ENCODE measurements at places on chromosomes 13 and 19. TPM values are rescaled to one million over a fixed set of nuclear protein-coding genes. Genes with fewer than 3 reads are reported as not detected.

KCNRG gene
- 14.4 TPM for total RNA-seq

SIGLEC12 gene
- 0.18 TPM for total RNA-seq

STK11 gene
- 27.0 TPM for total RNA-seq

DNA sequence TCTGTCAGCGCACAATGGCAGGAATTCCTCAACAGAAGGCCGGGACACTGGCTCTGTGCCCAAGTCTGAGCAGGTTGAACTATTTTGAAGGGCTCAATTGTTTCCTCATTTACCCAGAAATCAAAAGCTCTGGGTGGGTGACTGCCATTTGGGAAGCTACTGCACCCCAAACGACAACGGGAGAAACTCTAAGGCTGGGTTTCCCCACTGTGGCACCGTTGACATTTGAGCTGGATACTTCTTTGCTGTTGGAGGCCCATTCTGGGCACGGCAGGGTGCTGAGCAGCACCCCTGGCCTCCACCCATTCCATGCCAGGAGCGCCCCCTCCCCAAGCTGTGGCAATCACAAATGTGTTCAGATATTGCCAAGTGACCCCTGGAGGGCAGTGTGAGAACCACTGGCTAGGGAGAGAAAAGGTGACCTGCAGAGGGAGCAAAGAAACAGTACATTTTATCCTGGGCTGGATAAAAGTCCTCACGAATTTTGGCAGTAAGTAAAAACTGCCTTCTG is 62.5 kb downstream of the RFX2 start:
- DNase-seq: no peak

DNA sequence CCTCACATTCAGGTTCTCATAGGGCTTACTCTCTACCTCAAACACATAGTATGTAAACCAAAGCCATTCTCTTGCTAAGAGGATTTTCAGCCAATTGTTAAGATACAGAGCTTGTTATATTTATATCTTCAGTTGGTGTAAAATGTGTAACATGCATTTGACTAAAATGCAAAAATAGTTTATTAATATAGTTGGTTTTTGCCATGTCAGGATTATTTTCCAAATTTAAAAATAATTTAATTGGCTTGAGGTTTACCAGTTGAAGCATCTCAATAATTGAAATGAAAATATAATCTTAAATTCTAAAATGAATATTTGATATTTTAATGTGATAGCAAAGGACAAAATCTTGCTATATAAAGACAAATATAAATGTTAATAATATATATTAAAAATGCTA is 7.2 kb downstream of the MICU2 start:
- DNase-seq: no peak

DNA sequence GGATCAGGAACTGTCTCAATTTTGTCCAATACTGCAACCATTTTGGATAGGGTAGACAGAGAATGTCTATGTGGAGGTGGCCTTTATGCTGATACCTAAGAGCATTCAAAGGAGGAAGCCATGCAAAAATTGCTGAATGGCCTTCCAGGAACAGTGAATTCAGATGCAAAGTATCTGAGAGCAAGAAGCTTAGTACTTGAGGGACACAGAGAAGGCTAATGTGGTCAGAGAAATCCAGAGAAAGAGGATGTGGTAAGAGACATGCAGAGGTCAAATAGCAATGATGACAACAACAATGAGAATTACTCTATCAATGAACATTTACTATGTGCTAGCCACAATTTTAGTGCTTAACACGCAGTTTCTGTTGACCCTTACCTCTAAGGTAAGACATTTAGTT is 785.6 kb upstream of the KLHL1 start:
- no peak for DNase-seq

GRCh38 chr13:76929320-76929719 is 19.0 kb upstream of the ACOD1 start:
- DNase-seq: no peak

- DNase-seq: no peak
Measured at GRCh38 chr19:9996541-9996940, 13.8 kb downstream of the COL5A3 start.

GRCh38 chr13:26376430-26376829 is 122.5 kb downstream of the CDK8 start:
- no peak for DNase-seq

DNA sequence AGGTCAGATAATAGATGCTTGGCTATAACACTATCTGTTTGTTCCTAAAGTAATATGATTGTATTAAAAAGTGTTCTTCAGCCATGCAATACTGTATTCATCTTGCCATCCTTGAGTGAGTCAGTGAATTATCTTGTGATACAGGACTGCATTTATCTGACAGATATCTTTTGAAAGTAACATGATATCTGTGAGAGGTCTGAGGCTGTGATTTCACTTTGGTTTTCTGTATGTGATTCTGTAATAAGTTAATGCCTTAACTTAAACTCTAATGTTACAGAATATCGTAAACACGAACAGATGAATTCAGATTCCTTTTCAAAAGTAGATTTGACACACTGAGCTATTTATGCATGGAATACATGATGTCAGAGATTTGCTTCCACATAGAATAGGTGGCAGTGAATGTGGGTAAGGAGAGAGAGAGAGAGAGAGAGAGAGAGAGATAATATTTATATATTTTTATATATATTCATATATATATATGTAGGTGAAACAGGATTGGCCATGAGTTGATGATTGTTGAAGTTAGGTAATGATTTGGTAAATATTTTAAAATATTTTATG is 97.9 kb upstream of the RNF113B start:
- no peak for DNase-seq
